Ascending aorta (tissue), 2 donors: ENCODE measurements at places on chromosomes 1 and 21.

- H3K4me1 ChIP-seq = no peaks in the 10 kb centered on the region
- H3K36me3 ChIP-seq = no peaks in the 10 kb centered on the region
- no peaks in the 10 kb centered on the region for H3K27me3 ChIP-seq
- DNase-seq = no peak
- no peak within 1 kb of the TSS for H3K27ac ChIP-seq
- no peak within 1 kb of the TSS for H3K4me3 ChIP-seq
Observed at GRCh38 chr21:44612029-44612486, at the start of gene KRTAP10-8. Gene KRTAP10-8, plus strand, starts transcription at chr21:44612079. Its CDS starts 22 bp downstream, at chr21:44612101.

DNA sequence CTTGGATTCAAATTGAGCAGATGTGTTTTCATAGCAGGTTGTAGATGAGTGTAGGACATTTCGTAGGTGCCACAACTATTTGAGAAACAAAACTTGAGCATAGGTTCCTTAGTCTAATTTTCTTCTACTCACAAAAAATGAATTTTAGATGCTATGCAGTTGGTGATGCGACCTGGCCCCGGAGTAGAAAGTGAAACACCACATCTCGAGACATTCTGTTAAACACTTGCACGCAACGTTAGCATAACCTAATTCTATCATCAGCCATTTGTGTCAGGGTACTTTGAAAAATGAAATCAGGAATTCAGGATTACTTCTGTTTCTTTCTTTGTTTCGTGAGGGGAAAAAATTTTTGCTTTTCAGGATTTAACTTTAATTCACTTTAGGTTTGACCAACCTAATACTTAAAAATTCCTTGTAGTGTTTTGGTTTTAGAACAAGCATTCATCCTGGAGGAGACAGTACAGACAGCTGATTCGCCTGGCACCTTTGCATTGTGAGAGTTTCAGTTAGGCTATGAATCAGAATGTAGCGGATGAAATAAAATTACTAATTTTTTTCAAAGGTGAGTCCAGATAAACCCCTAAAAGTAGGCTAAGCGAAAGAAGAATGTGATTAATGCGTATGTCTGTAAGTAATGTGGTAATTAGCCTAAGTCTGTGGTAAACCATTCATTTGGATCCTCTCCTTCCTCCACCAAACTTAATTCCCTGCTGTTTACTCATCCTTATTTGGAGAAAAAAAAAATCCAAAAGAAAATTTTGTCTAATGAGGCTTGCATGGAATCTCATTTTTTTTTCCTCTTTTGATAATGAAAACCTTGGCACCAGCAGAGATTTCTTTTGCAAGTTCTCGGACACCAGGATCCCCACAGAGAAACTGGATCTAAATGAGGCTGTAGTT, 44.9 kb downstream of the MAP3K21 start:
- no peak overlapping the region for H3K27ac ChIP-seq
- no peaks in the 10 kb centered on the region for H3K27me3 ChIP-seq
- H3K4me3 ChIP-seq = no peak overlapping the region
- no peak for DNase-seq
- no peaks in the 10 kb centered on the region for H3K4me1 ChIP-seq
- no peaks in the 10 kb centered on the region for H3K36me3 ChIP-seq

DNA sequence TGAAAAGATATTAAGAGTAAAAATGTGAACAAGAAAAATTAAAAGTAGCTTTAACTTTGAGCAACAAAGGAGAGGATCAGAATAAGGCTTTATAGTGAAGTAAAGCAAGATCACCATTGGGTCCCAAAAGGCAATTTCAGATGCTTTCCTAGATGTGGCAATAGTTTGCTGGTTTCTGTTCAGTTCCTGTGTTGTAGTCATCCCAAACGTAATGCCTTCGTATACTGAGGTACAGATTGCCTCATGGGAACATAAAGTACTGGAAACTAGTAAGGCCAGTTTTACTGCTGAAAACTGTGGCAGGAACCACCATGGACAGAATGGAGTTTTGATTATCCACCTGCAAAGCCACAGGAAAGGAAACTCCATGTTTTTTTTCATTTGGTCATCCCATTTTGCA, 283.5 kb upstream of the SGIP1 start:
- H3K27ac ChIP-seq = no peak overlapping the region
- no peak overlapping the region for H3K4me3 ChIP-seq
- H3K27me3 ChIP-seq = no peaks in the 10 kb centered on the region
- H3K4me1 ChIP-seq = no peaks in the 10 kb centered on the region
- DNase-seq = no peak

- no peak overlapping the region for H3K27ac ChIP-seq
- H3K36me3 ChIP-seq = no peaks in the 10 kb centered on the region
- no peaks in the 10 kb centered on the region for H3K27me3 ChIP-seq
- no peak overlapping the region for H3K4me3 ChIP-seq
Observed at GRCh38 chr21:25908495-25908894, 173.7 kb downstream of the GABPA start.

DNA sequence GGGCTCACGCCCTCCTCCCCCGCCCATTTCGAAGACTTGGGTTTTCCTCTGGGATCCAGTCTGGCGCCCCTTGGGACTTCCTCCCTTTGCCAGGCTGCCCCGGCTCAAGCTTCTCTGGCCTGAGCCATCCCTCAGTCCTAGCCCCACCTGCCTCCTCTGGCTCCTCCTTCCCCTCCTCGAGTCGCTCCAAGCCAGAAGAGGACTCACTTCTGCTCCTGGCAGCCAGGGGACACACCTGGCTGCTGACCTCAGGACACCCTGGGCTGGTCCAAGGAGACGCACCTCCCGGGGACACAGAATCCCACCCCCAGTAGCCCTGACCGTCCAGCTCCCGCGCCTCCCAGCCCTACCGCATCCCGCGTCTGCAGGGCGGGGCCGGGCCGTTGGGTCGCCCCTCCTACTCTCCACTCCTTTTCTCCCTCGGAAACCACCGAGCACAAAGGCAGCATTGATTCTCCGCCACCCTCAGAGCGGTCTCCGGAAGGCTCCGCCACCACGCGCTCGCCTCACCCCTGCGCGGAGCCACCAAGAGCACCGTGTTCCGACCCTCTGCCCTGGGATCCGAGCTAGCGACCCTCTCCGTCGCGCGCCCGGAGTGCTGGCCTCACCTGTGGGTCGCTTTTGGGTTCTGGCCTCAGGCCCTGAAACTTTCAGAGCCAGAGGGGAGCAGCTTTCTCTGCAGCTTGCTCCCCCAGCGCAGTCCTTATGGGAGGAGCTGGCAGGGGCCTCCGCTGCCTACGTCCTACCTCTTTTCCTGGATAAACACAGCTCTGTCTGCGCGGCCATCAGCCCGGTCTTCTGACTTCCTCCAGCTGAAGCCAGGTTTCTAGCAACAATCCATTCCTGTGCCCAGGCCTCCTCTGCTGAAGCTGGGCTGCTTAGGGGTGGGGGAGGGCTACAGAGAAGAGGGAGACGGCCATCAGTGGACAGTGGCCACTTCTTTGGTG, at the start of gene C2CD4D:
Gene C2CD4D, minus strand, starts transcription at position 364 of the 947 bp plus-strand sequence. CDS start 831 bp downstream, outside the sequence.
- peaks cover 15% of the 10 kb centered on the region for H3K27me3 ChIP-seq
- H3K27ac ChIP-seq = no peak within 1 kb of the TSS
- DNase-seq = no peak
- peak within 1 kb of the TSS; percentile 74 for H3K4me3 ChIP-seq
- no peaks in the 10 kb centered on the region for H3K36me3 ChIP-seq
- peaks cover 8% of the 10 kb centered on the region for H3K4me1 ChIP-seq

GRCh38 chr1:23555270-23555985, 3.9 kb downstream of the ID3 start:
- H3K36me3 ChIP-seq = peaks cover 17% of the 10 kb centered on the region

DNA sequence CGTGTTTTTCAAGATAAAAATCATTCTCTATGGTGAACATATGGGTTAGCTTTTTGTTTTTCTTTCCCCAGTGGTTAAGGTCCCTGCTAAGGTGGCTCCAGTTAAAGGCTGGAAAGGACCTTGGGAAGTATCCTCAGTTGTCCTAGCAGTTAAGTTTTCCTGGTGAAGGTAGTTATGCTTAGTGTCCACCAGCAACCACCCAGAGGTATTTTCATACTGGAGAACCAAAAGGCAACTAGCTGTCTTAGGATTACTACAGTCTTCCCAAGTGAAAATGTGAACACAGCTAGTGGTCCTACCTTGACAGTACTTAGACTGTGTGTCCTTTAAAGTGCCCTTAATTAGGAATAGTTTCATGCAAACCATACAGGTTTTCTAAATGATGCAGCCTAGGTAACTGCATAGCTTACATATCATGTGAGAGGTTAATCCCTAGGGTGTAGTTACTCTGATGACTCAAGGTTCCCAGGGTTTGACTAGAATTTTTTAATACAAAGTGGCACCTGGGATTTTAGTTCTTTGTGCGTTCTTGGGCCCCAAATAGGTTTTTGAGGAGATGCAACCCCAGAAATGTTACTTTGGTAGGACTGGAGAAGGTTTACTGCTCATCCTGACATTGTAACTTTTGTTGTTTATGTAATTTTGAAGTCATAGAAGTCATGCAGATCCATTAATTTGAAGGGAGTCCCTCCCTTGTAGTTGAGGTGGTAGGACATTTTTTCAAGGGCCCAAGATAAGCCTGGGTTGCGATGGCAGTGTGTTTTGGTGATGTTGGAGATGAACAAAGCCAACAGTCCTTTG, 36.5 kb downstream of the YY1AP1 start:
- H3K27me3 ChIP-seq = no peaks in the 10 kb centered on the region
- H3K4me3 ChIP-seq = no peak overlapping the region
- H3K27ac ChIP-seq = peak overlapping the region; percentile 42
- DNase-seq = no peak

DNA sequence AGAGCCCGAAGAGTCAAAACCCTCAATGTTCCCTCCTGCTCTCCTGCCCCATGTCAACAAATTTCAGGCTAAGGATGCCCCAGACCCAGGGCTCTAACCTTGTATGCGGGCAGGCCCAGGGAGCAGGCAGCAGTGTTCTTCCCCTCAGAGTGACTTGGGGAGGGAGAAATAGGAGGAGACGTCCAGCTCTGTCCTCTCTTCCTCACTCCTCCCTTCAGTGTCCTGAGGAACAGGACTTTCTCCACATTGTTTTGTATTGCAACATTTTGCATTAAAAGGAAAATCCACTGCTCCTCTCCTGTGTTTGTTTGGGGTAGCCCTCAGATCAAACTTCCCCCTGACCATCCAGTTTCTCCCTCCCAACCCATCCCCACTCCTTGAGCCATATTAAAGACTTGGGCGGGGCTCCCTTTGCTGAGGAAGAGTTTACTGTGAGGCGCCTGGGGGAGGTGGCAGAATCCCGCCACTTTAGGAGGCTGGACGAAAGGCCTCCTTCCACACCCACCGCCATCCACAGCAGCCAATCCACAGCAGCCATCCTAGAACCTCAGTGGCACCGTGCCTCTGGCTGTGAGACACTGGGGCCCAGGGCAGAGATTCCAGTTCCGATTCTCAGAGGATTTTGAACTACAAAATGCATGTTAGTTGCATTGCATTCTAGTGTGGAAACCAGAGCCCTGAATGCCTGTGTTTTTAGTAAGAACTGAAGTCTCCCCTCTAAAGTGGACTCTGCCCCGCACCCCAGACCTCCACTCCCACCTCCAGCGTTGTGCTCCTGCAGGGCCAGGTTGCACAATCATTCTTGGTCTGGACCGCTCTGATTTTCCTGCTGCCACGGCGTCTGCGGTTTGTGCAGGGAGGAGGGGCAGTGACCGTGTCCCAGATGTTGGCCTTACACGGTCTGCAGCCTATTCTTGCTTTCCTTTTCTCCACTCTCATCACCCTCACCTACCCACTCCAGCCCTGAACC, 3.0 kb downstream of the OLFML3 start:
- H3K4me1 ChIP-seq = peaks cover 15% of the 10 kb centered on the region
- no peaks in the 10 kb centered on the region for H3K36me3 ChIP-seq
- H3K27me3 ChIP-seq = no peaks in the 10 kb centered on the region
- peak overlapping the region; percentile 62 for H3K4me3 ChIP-seq

GRCh38 chr21:41730367-41730765, 36.5 kb downstream of the RIPK4 start:
- no peak for DNase-seq
- no peaks in the 10 kb centered on the region for H3K27me3 ChIP-seq
- no peak overlapping the region for H3K27ac ChIP-seq
- H3K4me1 ChIP-seq = peaks cover 9% of the 10 kb centered on the region
- no peaks in the 10 kb centered on the region for H3K36me3 ChIP-seq
- H3K4me3 ChIP-seq = no peak overlapping the region

DNA sequence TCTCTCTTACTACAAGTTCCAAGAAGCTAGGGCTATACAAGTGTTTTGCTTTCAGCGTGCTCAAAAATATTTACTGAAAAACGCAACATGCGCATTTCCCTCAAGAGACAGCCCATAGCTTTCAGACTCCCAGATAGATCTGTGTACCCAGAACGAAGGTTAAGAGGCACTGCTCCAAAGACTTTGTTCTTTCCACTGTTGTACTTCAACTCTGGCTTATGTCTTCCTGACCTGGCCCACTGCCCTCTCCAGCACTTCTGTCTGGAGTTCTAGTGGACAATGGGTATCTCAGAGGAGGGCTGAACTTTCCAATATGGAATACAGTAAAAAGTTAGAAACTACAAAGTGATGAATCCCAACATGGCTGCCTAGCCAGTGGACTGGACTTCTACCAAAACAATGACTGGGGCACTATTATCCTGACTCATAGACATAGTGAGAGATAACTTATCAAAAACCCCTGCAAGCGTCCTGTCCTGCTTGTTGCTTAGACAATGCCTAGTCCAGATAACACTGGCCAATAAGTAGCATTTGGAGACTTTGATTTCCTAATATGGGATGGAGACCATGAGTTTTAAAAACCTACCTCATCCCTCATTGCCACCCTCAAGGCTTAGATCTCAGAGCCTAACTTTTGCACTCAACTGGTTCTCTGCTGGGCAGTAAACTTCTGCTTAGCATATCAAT, 8.8 kb upstream of the ADAR start:
- H3K27ac ChIP-seq = no peak overlapping the region
- no peaks in the 10 kb centered on the region for H3K36me3 ChIP-seq
- H3K4me1 ChIP-seq = no peaks in the 10 kb centered on the region
- H3K4me3 ChIP-seq = no peak overlapping the region
- DNase-seq = no peak
- H3K27me3 ChIP-seq = no peaks in the 10 kb centered on the region

DNA sequence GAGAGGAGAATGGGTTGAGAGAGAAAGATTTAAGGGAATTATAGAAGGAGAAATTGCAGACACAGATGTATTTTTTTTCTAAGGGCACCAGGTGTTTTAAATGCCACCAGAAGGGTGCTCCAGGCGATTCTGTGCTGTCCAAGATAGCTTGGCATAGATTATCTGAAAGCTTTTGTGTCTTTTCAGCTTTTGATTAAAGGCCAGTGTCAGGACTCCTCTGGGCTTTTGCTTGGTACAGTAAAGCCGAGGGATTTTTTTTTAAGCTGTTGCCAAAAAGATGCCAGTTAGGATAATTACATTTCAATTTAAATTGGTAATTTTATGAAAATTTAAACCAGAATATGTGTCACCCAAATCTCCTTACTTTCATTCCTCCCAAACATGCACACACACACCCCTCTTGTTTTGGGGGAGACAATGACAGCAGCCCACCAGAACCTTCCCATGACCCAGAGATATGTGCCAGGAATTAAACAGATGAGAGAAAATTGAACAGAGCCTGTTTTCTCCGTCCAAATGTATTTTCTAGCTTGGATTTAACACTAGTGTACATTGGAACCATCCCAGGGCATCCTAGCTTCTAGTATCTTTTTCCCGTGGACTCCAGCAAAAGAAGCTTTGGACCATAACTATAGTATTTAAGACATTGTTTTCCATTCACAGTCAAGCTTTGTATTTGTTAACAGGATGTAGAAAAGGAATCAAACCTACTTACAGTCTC, 670.7 kb upstream of the CXADR start:
- H3K4me1 ChIP-seq = no peaks in the 10 kb centered on the region
- DNase-seq = no peak
- no peaks in the 10 kb centered on the region for H3K36me3 ChIP-seq
- H3K27ac ChIP-seq = no peak overlapping the region
- no peak overlapping the region for H3K4me3 ChIP-seq
- H3K27me3 ChIP-seq = no peaks in the 10 kb centered on the region
